Adrenal gland (tissue), 19 donors: ENCODE measurements at places on chromosomes 16 and 17. TPM values are rescaled to one million over a fixed set of nuclear protein-coding genes. Genes with fewer than 3 reads are reported as not detected.

GRCh38 chr17:28726226-28726626 lies at the start of gene TLCD1:
Gene TLCD1, minus strand, starts transcription at chr17:28726233. Its CDS starts 136 bp downstream, at chr17:28726097.
- H3K4me3 ChIP-seq = peak within 1 kb of the TSS; percentile 27
- DNase-seq = no peak
- peak within 1 kb of the TSS; percentile 92 for H3K27ac ChIP-seq
- H3K36me3 ChIP-seq = peaks cover 35% of the 10 kb centered on the region
- H3K27me3 ChIP-seq = no peaks in the 10 kb centered on the region
- peaks cover 47% of the 10 kb centered on the region for H3K4me1 ChIP-seq

GRCh38 chr16:4859190-4859899 lies 12.1 kb downstream of the UBN1 start:
- H3K27ac ChIP-seq = peak overlapping the region; percentile 61
- peaks cover 60% of the 10 kb centered on the region for H3K36me3 ChIP-seq
- H3K4me3 ChIP-seq = no peak overlapping the region
- no peaks in the 10 kb centered on the region for H3K4me1 ChIP-seq
- H3K27me3 ChIP-seq = no peaks in the 10 kb centered on the region

The CRK gene
- total RNA-seq = 72.6 TPM

The CFAP119 gene
- 7.9 TPM for total RNA-seq

The DPEP3 gene
- total RNA-seq = not detected

The FA2H gene
- not detected for total RNA-seq
